Activated T-cell treated with anti-CD3 and anti-CD28 coated beads, Interleukin-2, amount 50 U/mL, for 24 hours (primary cell): ENCODE measurements at places on chromosomes 2 and 18.

DNA sequence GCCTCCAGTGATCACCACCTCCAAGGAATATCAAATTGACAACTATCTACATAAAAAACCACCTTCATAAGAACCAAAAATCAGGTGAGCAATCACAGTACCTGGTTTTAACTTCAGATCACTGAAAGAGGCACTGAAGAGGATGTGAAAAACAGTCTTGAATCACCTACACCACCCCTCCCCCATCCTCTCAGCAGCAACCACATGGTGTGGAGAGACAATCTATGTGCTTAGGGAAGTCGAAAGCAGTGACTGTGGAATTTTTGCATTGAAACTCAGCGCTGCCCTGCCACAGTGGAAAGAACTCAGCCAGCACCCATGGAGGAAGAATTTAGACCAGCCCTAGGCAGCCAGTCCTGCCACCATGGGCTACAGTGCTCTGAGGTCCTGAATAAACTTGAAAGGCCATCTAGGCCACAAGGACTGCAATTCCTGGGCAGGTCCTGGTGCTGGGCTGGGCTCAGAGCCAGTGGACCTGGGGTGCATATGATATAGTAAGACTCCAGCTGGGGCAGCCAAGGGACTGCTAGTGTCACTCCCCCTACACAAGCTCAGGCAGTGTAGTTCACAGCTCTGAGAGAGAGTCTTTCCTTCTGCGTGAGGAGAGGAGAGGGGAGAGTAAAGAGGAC lies 75.6 kb downstream of the ATL2 start:
- DNase-seq, result peak; percentile 31

- DNase-seq, result no peak
These were observed 101.0 kb downstream of the VIT start for GRCh38 chr2:36797324-36798070.

DNA sequence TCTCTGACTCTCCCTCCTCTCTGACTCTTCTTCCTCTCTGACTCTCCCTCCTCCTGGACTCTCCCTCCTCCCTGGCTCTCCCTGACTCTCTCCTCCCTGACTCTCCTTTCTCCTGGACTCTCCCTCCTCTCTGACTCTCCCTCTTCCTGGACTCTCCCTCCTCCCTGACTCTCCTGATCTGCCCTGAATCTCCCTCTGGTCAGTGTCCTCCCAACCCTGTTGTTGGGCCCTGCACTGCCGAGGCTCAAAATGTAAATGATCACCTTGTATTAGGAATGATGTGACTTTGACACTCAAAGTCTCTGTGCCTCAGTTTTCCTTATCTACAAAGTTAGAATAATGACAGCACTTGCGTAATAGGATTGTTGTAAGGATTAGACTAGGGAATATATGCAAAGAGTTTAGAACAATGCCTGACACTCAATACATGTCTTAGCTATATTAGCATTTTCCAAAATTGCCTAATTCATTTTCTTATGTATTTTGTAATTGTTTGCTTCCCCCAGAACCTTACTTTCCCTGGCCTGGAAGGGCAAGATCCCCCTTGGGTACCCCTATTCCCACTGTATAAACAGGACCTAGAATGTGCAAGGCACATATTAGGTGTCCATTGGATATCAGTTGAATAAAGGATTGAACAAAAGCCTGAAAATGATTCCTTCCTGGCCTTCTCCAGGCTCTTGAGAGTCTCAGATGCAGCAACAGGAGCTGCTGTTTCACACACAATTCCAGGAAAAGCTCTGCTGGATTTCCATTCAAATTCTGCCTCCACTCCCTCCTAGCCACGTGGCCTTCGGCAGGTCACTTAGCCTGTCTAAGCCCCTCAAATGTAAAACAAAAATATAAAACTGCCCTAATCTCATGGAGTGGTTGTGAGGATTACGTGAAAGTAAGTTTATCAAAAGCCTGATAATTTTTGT lies 170.1 kb downstream of the INHBB start:
- DNase-seq, result no peak

DNA sequence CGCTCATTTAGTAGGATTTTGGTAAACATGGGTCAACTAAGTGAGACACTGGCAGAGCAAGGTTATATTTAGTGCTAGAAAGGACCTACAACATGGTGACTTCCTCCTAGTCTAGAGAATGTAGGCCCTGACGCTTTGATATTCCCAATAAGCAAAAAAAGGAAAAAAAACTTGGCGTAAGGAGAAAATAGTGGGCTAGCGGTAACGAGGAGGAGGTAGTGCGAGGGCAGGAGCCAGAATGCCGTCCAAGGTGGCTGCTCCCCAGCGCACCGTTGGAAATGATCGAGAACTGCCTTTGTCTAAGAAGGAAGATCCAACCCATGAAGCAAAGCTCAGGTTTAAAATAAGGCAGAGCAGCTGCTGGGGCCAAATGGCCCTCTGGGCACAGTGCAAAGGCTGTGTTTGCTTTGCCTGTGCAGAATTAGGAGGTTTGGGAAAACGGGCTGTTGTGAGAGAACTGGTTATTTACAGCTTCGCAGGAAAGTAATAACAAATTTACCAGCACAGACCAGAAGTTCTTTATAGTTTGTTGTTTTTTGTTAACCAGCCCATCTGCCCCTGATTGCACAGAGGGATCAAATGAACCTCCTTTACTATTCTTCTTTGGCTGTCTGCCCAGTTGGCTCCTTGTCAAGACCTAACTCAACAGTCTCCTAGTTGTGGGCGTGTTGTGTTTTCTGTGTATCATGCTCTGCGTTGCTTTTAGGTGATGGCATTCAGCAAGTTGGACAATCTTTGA lies 86.6 kb downstream of the ITGB1BP1 start:
- no peak for DNase-seq

GRCh38 chr2:14903709-14904374 lies 271.3 kb downstream of the LRATD1 start:
- peak; percentile 55 for DNase-seq

DNA sequence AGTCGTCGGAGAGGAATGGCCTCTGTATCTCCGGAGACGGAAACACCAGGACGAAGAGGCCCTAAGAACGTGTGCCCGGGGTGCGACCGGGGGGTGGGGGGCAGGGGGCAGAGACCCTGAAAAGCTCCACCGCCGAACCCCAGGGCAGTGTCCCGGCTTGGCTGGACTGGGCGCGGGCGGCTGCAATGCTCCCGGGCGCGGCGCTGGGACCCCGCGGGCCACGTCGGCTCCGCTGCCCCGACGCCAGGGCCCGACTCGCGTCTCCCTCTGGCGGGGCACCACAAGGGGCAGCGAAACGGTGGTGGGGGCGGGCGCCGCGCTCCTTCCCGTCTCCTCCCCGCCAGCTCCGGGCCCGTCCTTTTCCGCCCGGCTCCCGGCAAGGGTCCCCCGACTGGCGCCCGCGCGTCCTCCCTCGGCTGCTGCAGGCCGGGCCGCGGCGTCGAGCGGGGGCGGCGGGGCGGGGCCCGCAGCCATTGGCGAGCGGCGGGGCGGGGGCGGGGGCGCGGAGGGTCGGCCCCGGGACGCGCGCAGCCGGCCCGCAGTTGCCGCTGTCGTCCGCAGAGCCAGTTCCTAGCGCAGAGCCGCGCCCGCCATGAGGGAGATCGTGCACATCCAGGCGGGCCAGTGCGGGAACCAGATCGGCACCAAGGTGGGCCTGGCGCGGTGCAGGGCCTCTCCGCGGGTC lies at the start of gene TUBB6:
TSS of gene TUBB6 (plus strand) at position 541 of the 685 bp plus-strand sequence. CDS start at position 593, 52 bp downstream.
- DNase-seq, result peak; percentile 52

- DNase-seq, result no peak
These were observed 108.3 kb upstream of the PPP1CB start for GRCh38 chr2:28643327-28643726.

GRCh38 chr18:3611313-3612090 lies 161.5 kb downstream of the TGIF1 start:
- no peak for DNase-seq

GRCh38 chr18:13362607-13363006 lies 144.0 kb downstream of the LDLRAD4 start:
- no peak for DNase-seq

GRCh38 chr2:42382144-42382543 lies 21.1 kb upstream of the COX7A2L start:
- no peak for DNase-seq
